ENCODE measurements at places on chromosomes 13 and 19. TPM values are rescaled to one million over a fixed set of nuclear protein-coding genes. Genes with fewer than 3 reads are reported as not detected.
A peak's percentile ranks its signal among the peaks of the same experiment; 100 is the strongest.

- no peaks in the 10 kb centered on the region for H3K36me3 ChIP-seq
- no peak for DNase-seq
- H3K4me3 ChIP-seq = no peak overlapping the region
- H3K27ac ChIP-seq = no peak overlapping the region
- no peaks in the 10 kb centered on the region for H3K27me3 ChIP-seq
- H3K4me1 ChIP-seq = no peaks in the 10 kb centered on the region
Measured at GRCh38 chr19:33509774-33510173, 11.8 kb downstream of the PEPD start.

CRB3 gene
- polyA plus RNA-seq = 42.5 TPM

ZNF486 gene
- 1.8 TPM for polyA plus RNA-seq

DNA sequence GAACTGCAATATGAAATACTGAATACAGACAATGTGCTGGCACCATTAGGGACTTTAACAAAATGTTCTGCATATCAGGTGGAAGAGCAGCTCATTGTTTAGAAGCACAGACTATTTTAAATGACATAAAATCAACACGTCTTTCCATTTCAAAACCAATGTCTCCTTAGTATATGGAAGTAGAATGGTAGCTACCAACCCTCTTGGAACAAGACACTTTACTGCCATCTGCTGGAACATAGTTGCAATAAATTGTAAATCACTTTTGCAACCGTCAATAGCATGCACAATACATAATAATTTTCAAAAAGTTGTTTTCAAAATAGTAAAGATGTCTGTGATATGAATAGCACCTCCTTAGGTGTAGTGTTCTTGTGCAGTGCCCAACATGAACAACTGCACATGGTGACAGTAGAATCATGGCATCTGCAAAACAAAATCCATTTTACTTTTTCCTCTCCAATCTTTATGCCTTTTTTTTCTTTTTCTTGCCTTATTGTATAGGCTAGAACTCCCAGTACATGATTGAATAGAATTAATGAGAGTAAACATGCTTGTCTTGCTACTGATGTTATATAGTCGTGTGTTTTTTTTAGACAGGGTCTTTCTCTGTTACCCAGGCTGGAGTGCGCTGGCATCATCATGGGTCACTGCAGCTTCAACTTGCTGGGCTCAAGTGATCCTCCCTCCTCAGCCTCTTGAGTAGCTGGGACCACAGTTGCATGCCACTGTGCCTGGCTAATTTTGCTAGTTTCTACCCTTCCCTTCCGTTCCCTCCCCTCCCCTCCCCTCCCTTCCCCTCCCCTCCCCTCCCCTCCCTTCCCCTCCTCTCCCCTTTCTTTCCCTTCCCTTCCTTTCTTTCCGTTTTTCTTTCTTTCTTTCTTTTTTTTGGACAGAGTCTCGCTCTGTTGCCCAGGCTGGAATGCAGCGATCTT is 7.8 kb upstream of the LYPD5 start:
- H3K27me3 ChIP-seq = no peaks in the 10 kb centered on the region
- no peaks in the 10 kb centered on the region for H3K4me1 ChIP-seq
- no peak overlapping the region for H3K4me3 ChIP-seq
- DNase-seq = peak; percentile 67
- no peaks in the 10 kb centered on the region for H3K36me3 ChIP-seq

- H3K36me3 ChIP-seq = no peaks in the 10 kb centered on the region
- no peak for DNase-seq
- H3K4me3 ChIP-seq = no peak overlapping the region
Measured at GRCh38 chr13:63463782-63464610, 2048.3 kb upstream of the PCDH20 start.

PSG2 gene
- polyA plus RNA-seq = not detected

DNA sequence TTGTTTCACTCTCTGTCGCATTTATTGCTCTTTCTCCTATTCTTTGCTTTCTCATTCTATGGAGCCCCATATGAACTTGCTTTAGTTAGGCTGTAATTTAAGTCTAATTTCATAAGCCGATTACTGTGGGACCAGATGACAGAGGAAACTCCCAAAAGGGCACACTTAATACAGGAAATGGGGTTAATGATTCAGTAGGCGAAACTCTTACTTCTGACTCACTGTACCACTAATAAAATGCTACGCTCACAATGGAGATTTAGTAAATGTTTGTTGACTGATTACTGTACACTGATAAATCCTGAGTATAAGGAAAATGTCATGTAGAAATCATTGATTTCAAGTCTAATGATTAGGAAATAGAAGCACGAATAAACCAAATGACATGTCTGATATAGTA is 276.4 kb downstream of the KLF5 start:
- no peaks in the 10 kb centered on the region for H3K27me3 ChIP-seq
- H3K27ac ChIP-seq = peak overlapping the region; percentile 15
- no peaks in the 10 kb centered on the region for H3K36me3 ChIP-seq
- H3K4me1 ChIP-seq = no peaks in the 10 kb centered on the region
- no peak overlapping the region for H3K4me3 ChIP-seq
- DNase-seq = no peak

TCF3 gene
- polyA plus RNA-seq = 125 TPM

- no peaks in the 10 kb centered on the region for H3K4me1 ChIP-seq
- H3K4me3 ChIP-seq = no peak overlapping the region
- DNase-seq = no peak
- no peaks in the 10 kb centered on the region for H3K27me3 ChIP-seq
Measured at GRCh38 chr13:45587897-45588296, 27.6 kb downstream of the ERICH6B start.

ADGRE1 gene
- polyA plus RNA-seq = not detected

DNA sequence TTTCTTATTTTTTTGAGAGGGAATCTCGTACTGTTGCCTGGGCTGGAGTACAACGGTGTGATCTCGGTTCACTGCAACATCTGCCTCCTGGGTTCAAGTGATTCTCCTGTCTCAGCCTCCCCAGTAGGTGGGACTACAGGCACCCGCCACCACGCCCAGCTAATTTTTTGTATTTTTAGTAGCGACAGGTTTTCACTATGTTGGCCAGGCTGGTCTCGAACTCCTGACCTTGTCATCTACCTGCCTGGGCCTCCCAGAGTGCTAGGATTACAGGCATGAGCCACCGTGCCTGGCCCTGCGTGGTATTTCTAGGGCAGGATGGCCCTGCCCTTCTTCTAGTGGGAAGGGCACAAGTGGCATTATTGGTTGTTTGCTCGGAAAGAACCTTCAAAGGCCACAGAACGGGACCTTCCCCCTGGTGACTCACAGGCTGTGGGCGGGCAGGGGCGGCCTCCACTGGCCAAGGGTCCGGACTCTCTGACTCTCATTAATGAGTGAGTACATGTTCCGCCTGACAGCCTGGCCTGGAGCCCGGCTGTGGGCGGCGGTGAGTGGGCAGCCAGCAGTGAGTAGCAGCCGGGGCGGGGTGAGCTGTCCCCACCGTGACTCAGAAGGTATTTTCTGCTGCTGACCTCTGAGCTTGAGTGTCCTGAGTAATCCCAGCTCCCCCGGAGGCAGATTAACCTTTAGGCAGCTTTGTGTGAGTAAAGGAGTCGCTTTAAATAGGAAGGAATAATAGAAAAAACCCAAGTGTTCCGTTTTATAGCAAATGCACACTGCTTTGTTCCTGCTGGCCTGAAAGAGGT is 5.1 kb downstream of the DOT1L start:
- H3K36me3 ChIP-seq = no peaks in the 10 kb centered on the region
- peaks cover 69% of the 10 kb centered on the region for H3K4me1 ChIP-seq
- H3K4me3 ChIP-seq = no peak overlapping the region

DNA sequence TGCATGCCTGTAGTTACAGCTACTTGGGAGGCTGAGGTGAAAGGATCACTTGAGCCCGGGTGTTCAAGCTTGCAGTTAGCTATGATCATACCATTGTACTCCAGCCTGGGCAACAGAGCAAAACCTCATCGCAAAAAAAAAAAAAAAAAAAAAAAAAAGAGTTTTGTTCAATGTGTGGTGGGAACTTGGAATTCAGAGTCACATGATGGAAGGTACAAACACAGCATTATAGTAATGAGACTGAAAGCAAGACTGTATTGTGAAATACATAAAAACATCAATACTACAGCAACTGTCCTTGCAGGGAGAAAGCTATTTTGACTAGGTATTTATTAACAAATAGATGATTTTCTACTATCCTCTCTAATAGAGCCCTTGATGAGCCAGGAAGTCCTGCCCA is 393.2 kb downstream of the DLEU7 start:
- no peaks in the 10 kb centered on the region for H3K36me3 ChIP-seq
- H3K4me3 ChIP-seq = no peak overlapping the region
- DNase-seq = no peak

DNA sequence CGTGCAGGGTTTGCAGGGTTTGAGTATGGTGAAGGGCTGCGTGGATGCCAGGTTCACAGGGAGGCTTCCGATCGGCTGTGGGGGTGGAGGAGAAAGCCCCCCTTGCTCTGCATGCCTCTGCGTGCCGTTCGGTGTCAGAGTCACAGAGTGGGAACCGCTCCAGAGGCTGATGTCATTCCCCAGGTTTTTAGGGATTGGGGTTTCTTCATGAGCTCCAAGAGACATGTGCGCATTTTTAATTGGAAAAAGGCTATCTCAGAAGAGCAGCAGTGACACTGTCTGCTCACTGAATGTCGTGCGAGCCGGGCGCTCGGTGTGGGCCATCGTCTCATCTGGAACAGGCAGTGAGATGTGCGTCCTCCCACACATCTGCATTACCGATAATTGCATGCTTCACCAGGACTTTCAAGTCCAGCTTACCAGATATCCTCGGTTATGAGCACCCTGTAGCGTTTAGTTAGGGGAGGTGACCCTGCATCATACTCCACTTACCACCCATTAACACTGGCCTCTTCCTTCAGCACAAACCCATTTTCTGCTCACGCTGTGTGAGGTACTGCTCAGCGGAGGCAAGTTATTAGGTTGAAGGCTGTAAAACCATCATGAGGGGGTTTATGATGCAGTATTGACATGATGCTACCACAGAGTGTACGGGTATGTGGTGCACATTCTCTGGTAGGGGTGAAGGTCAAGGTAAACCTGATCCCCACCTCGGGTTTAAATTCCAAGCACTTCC is 1.7 kb downstream of the MCF2L start:
- no peak for DNase-seq
- H3K4me3 ChIP-seq = no peak overlapping the region
- no peak overlapping the region for H3K27ac ChIP-seq
- H3K4me1 ChIP-seq = peaks cover 9% of the 10 kb centered on the region
- H3K27me3 ChIP-seq = no peaks in the 10 kb centered on the region
